A549 treated with DMSO at 1 μM for 4 hours (cell line): ENCODE measurements at places on chromosomes 7 and 10. TPM values are rescaled to one million over a fixed set of nuclear protein-coding genes. Genes with fewer than 3 reads are reported as not detected.

Gene RBP3
- not detected in 5 replicates for total RNA-seq

Gene CTAGE4
- not detected in 5 replicates for total RNA-seq

Gene DEPP1
- total RNA-seq: 1.1 to 2.6 TPM (median 1.5 TPM) in 5 replicates

Gene SPDYE9
- total RNA-seq: not detected in 5 replicates

Gene AGR2
- total RNA-seq: 103 to 163 TPM (median 124 TPM) in 5 replicates

Gene SLC26A3
- total RNA-seq: not detected in 5 replicates

Gene DCLRE1A
- total RNA-seq: 9.9 to 12.3 TPM (median 10.4 TPM) in 5 replicates

Gene SLC26A5
- not detected in 5 replicates for total RNA-seq

Gene AGAP4
- 5.8 to 8.0 TPM (median 7.5 TPM) in 5 replicates for total RNA-seq

Gene INTS1
- total RNA-seq: 50.4 to 72.3 TPM (median 62.0 TPM) in 5 replicates

Gene PROSER2
- 34.3 to 39.8 TPM (median 38.9 TPM) in 5 replicates for total RNA-seq

Gene RNF32
- 0.91 to 1.4 TPM (median 1.2 TPM) in 5 replicates for total RNA-seq

Gene TM9SF3
- 57.8 to 122 TPM (median 92.9 TPM) in 5 replicates for total RNA-seq

Gene ZRANB1
- total RNA-seq: 8.0 to 10.8 TPM (median 10.4 TPM) in 5 replicates

Gene ELFN1
- total RNA-seq: 0.39 to 0.57 TPM (median 0.49 TPM) in 5 replicates

Gene SAMD9L
- 0.68 to 1.4 TPM (median 0.90 TPM) in 5 replicates for total RNA-seq

Gene TBXAS1
- 10.2 to 11.8 TPM (median 11.0 TPM) in 5 replicates for total RNA-seq

Gene SYT15B
- 2.6 to 4.3 TPM (median 3.1 TPM) in 5 replicates for total RNA-seq

Gene CPXM2
- 0.02 TPM in 1 of 5 replicates, not detected in the others for total RNA-seq

Gene SFXN2
- 2.9 to 4.4 TPM (median 3.8 TPM) in 5 replicates for total RNA-seq

Gene ELOVL3
- total RNA-seq: 0.22 to 0.39 TPM (median 0.23 TPM) in 5 replicates

Gene TMEM270
- total RNA-seq: 0.19 to 0.23 TPM in 2 of 5 replicates, not detected in the others

Gene TRPV5
- total RNA-seq: not detected in 5 replicates

Gene SPDYE5
- total RNA-seq: not detected in 5 replicates

Gene SPDYE11
- total RNA-seq: not detected in 5 replicates

Gene MMP21
- total RNA-seq: 0.03 TPM in 1 of 5 replicates, not detected in the others

Gene ERVW-1
- not detected in 5 replicates for total RNA-seq

Gene SPDYE2
- total RNA-seq: 0.05 TPM in 1 of 5 replicates, not detected in the others

Gene GNAT3
- not detected in 5 replicates for total RNA-seq

Gene ATG9B
- total RNA-seq: 0.14 to 0.84 TPM (median 0.60 TPM) in 5 replicates

Gene DNAJC12
- total RNA-seq: 55.6 to 76.9 TPM (median 63.3 TPM) in 5 replicates

Gene ETV1
- 2.4 to 4.0 TPM (median 3.5 TPM) in 5 replicates for total RNA-seq

Gene CDK14
- 0.08 to 0.37 TPM (median 0.31 TPM) in 5 replicates for total RNA-seq

Gene GPR158
- 0.02 to 0.06 TPM (median 0.05 TPM) in 5 replicates for total RNA-seq

Gene NOS3
- 0.17 to 0.49 TPM (median 0.26 TPM) in 5 replicates for total RNA-seq

Gene INTS15
- 22.3 to 28.1 TPM (median 26.0 TPM) in 5 replicates for total RNA-seq
